Nephron progenitor cell (in vitro differentiated cells): ENCODE measurements at places on chromosomes 3 and 15.

- no peak for DNase-seq
These were observed 29.7 kb upstream of the KLF13 start for GRCh38 chr15:31296646-31297574.

- no peak for DNase-seq
These were observed 24.4 kb upstream of the TGFBR2 start for GRCh38 chr3:30581982-30582381.

DNA sequence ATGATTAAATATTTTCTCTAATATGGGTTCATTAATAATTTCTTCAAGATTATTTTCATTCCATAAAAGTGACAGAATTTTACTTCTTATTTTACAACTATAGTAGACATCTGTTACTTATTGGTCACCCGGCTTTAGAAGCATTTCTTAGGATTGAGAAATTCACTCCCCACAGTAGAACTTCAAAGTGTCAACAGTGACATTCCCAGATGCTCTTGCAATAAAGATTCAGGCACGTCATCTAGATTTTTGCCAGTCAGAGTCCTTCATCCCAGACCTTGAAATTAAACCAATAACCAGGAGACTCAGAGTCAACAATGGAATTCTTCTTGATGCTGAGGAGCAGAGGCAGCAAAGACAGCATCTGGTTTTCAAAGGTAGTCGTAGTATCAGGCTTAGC lies 190.8 kb downstream of the VGLL3 start:
- DNase-seq = no peak

- no peak for DNase-seq
These were observed 62.1 kb downstream of the PRICKLE2 start for GRCh38 chr3:64163019-64163754.

DNA sequence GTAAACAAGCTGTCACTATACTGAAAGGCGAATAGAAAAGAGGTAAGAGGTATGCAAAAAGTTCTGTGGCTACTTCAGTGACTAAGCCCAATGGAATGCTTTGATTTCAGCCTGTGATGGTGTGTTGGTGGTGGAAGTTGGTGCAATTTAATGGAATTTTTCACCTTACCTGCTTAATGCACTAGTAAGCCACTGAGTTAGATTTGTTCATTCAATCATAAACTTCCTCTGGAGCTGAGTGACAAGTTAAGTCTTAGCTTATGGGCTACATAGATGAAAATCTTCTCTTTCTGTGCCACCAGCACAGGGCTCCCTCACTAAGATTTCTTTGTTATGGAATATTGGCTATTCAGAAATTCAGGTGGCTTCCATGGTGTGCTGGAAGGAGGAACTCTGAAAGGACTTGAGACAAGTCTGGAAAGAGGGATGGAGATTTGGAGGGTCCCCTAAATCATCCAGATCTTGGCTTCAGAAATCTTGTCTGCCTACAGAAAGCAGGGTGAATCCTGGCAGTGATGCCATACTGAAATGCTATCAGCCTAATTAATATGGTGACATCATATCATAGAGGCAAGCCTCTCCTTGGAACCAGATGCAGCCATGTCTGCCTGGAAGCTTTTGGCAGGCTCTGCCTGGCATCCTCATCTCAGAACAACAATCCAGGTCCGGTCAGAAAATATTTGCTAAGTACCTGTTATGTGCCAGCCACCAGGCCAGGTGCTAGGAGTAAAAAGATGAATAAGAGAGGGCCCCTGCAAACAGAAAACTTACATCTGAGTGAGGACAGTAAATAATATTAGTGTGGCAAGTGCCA lies 8.1 kb upstream of the GAP43 start:
- no peak for DNase-seq

GRCh38 chr3:143277531-143277930 lies 158.0 kb downstream of the CHST2 start:
- DNase-seq = no peak

GRCh38 chr3:42685363-42685881 lies at the start of gene KLHL40:
TSS of gene KLHL40 (plus strand) at chr3:42685537. CDS start at chr3:42685619, 82 bp downstream.
- no peak for DNase-seq

GRCh38 chr15:42034628-42035434 lies 14.0 kb upstream of the PLA2G4E start:
- no peak for DNase-seq

GRCh38 chr15:76105391-76105790 lies 45.6 kb downstream of the TMEM266 start:
- DNase-seq = no peak

- no peak for DNase-seq
These were observed 59.1 kb downstream of the TGFBR2 start for GRCh38 chr3:30665539-30665938.
